ENCODE measurements at places on chromosomes 6 and 20.

GRCh38 chr6:106702451-106703110, 73.2 kb downstream of the QRSL1 start:
- no peak for DNase-seq

- DNase-seq, result no peak
Measured at GRCh38 chr6:166648846-166649245, 21.8 kb upstream of the RPS6KA2 start.

DNA sequence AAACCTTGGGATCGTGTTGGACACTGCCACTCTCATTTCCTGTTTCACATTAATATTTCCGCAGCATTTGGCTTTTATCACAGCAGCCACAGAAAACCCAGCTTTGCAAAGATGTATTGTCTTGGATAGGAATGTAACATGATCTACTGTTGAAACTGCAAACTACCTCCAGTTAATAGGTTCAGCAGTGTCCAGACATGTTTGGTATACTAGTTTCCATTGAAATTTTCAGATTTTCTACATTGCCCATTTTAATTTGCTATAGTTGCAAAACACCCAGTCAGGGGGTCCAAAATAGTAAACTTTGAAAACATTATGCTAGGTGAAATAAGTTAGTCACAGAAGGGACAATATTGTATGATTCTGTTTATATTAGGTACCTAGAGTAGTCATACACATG, 3.3 kb downstream of the ANKRD6 start:
- no peak for DNase-seq

- no peak for DNase-seq
Measured at GRCh38 chr6:4153514-4153985, 18.2 kb upstream of the ECI2 start.

DNA sequence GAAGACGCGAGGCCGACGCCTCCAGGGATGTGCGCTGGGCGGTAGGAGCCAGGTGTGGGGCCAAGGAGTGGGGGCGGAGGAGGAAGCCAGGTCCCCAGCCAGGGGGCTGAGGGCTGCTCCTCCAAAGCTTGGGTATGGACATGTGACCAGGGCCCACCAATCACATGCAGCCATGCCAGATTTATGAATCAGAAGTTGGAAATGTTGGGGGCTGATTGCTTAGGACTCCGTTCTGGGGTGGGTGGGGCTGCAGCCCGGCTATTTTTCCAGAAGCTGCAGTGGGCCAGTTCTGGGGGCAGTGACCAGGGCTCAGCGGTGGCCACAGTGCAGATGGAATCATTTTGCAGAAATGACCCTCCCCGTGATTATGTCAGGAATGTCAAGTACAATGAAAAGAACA, 96.0 kb downstream of the CEBPB start:
- no peak for DNase-seq

- DNase-seq, result no peak
Measured at GRCh38 chr6:87907521-87907920, 140.1 kb upstream of the SPACA1 start.

DNA sequence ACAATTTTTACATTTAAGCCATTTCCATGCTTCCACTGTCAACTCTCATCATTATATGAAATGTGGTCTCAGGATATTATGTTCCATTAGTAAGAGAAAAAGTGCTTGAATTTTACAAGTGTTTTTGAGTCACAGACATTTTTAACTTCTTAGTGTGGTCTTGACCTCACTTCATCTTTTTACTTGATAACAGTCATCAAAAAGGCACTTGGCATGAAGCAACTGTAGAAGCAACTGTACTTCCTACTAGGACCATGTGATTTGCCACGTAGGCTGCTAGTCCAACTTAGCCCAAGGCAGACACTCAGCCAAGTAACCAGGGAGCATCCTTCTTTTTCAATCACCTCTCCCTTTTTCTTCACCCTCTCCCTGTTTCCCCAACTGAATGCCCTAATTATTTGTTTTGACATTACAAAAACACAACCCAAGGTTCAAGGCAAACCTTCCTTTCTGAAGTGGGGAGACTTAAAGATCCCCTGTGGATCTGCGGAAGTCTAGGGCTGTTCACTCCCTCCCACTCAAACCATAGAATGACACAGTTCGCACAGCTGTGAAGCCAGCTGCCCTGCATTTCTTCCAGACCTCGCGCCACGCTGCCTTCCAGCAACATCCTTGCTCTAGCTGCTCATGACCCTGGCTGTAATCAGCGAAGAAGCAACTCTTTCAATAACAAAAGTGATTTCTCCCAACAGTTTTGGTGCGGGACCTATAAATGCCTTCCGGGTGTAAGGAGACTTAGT, 45.0 kb downstream of the PHACTR1 start:
- DNase-seq, result no peak

DNA sequence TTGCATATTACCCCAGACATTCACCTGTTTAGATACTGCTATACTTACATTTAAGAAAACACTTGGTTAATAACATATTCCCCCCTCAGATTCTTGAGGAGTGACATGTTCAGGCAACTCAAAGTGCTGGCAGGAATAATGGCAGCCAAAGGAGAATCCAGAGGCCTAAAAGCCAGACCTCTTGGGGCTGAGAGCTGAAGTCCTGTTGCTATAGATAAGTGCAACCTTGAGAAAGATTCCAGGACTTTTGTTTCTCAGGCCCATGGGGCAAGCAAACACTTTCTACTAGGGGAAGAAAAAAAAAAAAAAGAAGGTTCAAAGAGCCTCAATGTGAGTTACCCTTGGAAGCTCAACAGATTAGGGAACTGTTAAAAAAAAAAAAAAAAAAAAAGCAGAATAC, 132.8 kb upstream of the BEND3 start:
- no peak for DNase-seq

- DNase-seq, result no peak
Measured at GRCh38 chr6:82875573-82876185, 190.0 kb downstream of the UBE3D start.

DNA sequence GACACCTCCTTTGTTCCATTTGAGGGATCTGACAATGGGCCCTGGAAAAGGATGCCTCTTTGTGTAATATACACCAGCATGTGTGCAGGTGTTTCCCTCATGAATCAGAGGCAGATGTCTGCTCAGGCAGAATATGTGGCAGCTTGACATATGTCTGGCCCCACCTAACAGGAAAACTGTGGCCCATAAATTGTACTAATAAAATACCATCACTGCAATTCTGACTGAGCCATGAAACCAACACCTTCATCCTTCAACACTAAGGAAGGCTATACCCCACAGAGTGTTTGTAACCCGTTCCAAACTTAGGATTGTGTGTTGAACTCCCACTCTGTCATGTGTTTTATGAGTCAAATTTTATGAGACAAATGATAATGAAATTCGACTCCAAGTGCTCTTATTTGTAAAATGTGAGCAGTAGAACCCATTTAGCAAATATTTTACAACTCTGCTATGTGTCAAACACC, 22.7 kb downstream of the LAMA4 start:
- DNase-seq, result no peak

DNA sequence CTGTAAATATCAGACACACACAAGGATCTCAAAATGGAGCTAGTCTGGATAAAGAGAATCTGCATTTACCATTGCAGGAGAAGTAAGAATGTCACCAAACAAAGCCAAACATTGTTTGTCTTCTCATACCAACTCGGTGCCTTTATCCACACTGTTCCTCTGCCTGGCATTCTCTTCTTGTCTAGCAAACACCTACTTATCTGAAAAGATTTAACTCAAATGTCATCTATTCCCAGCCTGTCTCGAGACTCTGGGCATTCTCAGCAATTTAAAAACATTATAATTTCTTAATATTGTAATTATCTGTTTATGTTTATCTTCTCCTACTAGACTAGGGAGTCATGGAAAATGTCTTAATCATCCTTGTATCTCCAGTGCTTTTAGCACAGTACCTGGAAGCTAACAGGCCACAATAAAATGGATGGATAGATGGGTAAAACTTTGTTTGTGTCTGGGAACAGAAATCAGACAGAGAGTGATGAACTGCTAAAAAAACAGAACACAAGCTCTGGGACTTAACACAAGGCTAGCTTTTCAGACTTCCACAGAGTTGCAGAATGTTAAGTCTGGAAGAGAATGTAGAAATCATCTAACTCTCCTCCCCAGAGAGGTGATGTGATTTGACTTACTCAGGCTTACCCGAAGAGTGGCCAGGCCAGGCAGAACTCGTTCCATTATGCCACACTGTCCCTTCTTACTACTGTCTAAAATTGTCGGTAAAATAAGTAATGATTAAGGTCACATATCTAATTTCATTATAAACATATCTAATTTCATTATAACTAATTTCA, 42.3 kb upstream of the FAM83C start:
- DNase-seq, result no peak

DNA sequence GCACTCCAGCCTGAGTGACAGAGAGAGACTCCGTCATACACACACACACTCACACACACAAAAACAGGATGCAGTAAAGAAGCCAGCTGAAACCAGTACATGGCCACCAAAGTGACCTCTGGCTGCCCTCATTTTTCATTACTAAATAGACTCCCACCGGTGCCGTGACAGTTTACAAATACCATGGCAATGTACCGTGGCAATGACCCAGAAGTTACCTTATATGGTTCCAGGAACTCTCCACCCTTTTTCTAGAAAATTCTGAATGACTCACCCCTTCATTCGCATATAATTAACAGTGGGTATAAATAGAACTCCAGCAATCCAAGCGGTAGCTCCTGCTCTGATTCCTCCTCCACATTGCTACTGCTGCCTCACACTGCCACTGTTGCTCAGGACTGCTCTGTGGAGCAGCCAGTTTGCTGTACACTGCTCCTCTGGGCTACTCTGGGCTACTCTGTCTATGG, 57.7 kb downstream of the SNX5 start:
- no peak for DNase-seq

DNA sequence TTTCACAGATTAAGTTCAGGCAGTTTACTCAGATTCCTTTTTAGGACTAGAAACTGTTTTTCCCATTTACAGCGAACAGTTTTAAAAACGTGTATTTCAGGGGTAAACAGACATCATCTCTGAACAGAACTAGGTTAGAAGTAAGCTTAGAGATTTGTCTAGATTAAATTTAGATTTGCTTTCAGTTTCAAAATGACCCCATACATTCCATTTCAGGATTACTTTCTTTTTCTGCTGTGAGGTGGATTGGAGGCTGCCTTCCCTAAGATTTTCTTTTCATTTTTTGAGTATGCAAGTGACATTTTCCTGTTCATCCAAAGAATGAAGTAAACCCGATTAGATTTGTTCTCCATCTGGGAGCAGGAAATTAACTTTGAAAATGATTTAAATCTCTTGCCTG, 747.2 kb downstream of the KHDRBS2 start:
- no peak for DNase-seq

DNA sequence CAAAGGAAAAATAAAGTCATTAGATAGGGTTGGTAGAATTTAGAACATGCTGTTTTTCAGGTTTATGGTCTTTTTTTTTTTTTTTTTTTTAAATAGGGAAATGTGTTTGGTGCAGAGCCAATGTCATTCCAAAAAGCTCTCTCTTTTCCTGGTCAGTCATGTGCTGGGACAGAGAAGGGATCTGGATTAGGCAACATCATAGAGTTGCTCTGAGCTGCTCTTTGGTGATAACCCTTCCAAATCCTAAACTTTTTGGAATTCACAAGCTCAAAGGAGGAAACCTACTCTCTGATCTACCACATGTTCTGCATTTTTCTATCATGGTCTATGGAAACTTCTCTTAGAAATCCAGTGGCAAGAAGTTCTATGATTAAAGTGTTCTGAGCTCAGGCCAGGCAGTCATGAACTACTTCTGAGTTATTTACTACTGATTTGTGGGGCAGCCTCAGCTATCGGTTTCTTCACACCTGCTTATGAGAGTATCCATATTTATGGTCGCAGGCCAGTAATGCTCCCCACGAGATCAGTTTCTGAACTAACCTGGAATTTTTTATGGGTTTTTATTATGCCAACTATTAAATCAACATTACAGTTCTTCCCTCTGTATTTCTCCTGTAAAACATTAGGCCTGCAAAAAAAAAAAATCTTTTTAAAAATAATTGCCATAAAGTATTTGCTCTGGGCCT, 4.8 kb downstream of the EDN1 start:
- no peak for DNase-seq

DNA sequence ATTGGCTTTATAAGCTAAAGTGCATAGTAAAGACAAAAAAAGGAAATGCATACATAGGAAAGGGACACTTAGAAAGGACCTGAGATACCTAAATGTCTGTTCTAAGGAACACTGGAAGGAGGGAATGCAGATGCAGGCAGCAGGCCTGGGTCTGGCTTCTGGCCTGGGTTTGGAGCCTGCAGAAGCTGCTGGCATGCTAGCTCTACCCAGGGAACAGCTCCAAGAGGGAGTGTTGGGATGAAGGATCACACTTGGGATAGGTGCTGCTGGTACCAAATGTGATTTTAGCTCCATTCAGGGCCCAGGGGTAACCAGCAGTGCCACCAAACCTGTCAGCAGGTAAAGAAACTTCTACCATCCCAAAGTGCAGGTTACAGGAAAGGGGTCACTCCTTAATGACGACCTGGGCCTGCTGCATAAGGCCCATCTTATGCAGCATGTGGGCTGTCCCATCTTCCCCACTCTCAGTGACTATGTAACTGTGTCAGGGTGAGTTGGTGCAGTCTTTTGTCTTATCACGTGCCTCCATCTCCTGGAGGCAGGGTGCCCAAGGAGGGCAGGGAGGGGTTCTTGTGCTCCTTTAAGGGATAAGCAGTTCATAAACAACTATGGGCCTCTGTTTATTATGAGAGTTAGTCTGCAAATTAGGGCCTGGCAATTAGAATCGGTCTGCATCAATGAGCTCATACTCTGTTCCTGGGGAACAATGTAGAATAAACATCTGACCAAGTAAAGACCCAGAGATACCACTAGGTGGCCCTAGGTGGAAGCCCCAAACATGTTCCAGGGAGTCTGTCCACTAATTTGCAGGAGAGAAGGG, 26.9 kb downstream of the DDX27 start:
- DNase-seq, result no peak

GRCh38 chr6:52049252-52050050, 38.0 kb downstream of the PKHD1 start:
- DNase-seq, result no peak

DNA sequence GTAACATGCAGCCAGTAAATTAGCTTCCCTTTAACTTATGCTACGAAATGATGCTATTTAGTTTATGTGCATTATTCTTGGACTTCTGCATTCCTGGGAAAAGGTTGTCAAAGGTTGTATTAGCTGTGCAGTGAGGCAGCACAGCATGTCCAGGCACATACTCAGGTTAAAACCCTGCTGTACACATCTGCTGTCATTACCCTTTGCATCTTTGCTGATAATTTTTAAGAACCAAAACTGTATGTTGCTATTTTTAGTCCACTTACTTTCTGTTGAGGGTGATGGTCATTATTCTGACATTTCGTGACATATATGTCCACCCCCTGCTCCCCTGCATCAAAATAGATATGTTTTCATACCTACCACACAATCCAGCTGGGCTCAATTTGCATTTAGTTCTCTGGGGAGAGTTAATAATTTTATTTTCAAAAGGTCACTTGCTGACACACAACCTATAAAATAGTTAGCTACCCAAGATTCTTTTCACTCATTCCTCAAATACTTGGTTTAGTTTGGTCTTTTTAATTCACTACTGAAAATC, 142.5 kb upstream of the SPACA1 start:
- DNase-seq, result no peak

DNA sequence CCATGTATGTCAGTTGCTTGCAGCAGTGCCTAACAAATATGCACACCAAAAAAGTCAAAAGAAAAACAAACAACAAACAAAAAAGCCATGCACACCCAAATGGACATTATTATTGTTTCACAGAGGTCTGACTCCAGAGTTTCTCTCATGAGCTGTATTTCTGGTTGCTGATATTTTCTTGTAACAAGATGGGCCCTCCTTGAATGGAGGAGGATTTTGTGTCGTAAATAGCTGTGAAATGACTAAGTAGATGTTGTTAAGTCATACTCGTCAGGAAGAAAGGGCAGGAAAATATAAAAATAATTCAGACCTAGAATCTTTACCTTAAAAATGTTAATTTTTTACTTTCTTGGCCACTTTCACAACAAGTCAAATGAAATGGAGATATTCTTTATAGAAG, 96.0 kb downstream of the PLEKHG1 start:
- no peak for DNase-seq

Measured in activated naive CD4-positive, alpha-beta T cell (primary cell).